ENCODE measurements at places on chromosomes 2 and 18.

DNA sequence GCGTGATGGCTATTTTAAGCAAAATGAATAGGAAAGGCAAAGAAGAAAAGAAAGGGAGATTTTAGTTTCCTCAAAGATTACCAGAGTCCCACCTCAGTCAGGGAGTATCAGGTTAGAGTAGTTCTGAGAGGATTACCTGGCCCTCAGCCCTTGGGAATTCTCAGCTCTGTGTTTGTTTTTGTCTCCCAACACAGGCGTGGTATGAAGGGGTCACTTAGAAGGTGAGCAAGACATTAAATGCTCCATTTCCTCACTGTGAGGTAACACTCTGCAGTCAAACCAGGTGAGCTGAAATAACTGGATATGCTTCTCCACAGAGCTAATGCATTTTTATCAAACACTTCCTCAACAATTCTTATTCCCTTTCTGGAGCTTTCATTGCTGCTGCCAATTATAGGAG is 232.2 kb downstream of the IKZF2 start:
- DNase-seq, result no peak

DNA sequence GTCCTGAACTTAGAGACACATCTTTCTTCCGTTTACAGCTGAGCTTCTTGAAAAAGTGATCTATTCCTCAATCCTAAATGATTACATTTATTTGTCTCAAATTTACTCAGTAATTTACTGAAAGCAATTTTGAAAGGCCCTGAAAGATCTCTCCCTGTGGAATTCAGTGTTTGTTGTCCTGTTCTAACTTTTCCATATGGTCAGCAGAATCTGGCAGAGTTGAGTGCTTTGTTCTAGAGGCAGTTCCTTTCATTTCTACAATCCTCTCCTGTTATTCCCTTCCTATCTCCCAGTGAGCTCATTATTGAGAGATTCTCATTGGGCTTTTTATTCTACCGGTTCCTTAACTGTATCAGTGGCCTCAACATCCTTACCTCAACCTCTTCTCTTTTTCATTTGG is 36.5 kb upstream of the REG3G start:
- DNase-seq, result no peak

DNA sequence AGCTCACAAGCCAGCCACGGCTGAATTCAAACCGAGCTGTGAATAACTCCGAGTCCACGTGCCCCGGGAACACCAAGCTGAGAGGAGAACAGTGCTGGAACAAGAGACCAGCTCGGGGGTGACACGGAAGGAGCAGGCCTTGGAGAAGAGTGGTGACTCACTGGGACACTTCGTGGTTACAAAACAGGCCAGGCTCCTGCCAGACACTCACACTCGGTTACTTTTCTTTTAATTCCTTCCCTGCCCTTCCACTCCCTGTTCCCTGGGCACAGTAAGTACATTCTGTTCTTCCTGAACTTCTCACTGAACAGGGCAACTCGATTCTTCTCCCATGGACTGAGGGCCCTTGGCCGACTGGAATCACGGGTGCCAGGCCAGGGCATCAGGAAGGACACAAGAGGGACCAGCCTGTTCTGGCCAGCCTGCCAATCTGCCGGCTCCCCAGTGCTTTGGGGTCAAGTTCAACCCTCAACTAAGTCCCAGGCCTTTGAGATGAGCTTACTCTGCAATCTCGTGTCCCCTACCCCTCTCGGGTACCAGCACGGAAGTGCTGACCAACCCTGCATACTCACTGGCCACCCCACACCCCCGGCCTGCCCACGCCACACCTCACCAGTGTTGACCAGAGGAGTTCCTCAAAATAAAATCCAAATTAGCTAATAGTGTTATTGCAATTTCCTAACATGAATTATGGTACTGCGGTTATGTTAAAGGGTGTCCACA is 87.5 kb downstream of the TFCP2L1 start:
- DNase-seq, result no peak

- no peak for DNase-seq
These were observed 273.7 kb upstream of the PIK3C3 start for GRCh38 chr18:41681138-41681880.

GRCh38 chr2:179711375-179711774 is 150.0 kb downstream of the ZNF385B start:
- no peak for DNase-seq

- DNase-seq, result no peak
These were observed 10.1 kb downstream of the SRSF7 start for GRCh38 chr2:38740851-38741731.

DNA sequence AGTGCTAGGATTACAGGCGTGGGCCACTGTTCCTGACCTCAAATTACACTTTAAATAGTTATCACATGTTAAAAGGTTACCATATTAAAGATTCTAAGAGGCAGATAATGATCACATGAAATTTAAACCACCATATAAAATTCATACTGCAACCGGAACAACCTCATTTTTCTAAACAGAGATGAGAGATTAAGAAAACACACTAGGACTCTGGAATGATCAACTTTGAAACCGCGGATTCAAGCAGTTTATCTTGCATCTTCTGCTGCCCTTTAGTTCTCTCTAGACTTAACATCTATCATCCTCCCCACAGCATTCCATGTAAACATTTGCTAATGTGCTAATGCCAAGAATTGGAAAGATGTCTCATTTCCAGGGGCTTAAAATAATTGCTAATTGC is 115.8 kb downstream of the PIGN start:
- DNase-seq, result no peak

- no peak for DNase-seq
These were observed 277.5 kb upstream of the KLHL29 start for GRCh38 chr2:23107327-23107941.

GRCh38 chr2:23925702-23926289 is 1.1 kb downstream of the ATAD2B start:
- DNase-seq, result peak; percentile 46

GRCh38 chr2:199943373-199943772 is 11.9 kb downstream of the TYW5 start:
- DNase-seq, result no peak

DNA sequence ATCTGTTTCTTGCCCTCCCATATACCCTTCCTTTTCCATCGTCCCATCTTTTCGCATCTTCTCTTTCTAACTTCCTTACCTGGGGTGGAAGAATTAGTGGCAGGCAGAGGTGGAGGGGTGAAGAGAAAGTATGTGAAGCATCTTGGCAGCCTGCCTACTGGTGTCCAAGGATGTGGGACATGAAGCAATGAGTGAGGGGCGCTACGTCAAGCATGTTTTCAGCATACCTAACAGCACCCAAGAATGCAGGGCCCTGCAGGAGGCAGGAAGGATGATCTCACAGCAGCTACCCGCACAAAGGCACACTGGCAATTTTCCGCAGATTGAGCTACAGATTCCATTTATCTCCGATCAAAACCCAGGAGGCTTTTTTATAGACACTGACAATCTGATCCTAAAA is 42.2 kb downstream of the METTL4 start:
- no peak for DNase-seq

- DNase-seq, result no peak
These were observed 17.0 kb downstream of the STK39 start for GRCh38 chr2:168230389-168230788.

- DNase-seq, result no peak
These were observed 300.7 kb downstream of the NOL4 start for GRCh38 chr18:33923980-33924379.

GRCh38 chr2:218002845-218003180 is at the start of gene TNS1:
TSS of gene TNS1 (minus strand) at chr2:218002995. CDS start at chr2:218002872, 123 bp downstream.
- no peak for DNase-seq

DNA sequence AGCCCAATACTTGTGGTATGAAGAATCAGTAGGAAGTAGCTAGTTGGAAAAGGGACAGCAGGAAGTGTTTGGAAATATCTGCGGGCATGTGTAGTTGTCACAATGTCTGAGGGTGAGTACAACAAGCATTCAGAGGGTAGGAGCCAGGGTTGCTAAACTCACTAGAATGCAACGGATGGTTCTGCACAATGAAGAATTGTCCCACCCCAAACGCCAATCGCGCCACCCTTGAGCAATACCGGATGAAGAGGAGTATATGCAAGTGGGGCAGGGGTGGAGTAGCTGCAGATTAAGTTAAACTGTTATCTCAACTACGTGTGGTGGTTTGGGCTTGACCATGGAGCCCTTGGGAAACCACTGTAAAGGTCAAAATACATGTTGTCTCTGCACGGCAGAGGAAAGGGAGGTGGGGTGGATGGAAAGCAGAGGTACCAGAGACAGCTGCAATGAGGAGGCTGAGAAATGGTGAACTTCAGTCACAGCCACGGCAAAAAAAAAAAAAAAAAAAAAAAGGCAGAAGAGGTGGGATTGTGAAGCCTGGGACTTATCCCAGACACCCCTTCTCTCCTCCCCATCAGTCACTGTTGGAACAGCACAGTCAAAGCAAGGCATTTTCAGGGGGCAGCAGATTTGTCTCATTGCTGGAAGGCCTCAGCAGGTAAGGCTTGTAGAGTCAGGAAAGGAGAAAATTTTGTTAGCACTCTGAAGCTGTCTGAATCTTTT is 5.2 kb downstream of the CCL20 start:
- no peak for DNase-seq

- DNase-seq, result no peak
These were observed 72.4 kb downstream of the PRKCE start for GRCh38 chr2:45723857-45724256.

- no peak for DNase-seq
These were observed 366.9 kb upstream of the GALNT5 start for GRCh38 chr2:156890529-156891148.

GRCh38 chr18:32346671-32347070 is 124.0 kb downstream of the GAREM1 start:
- DNase-seq, result no peak

- DNase-seq, result no peak
These were observed 27.9 kb downstream of the REV1 start for GRCh38 chr2:99461828-99462483.

GRCh38 chr18:6683112-6683876 is 46.2 kb upstream of the ARHGAP28 start:
- DNase-seq, result no peak

DNA sequence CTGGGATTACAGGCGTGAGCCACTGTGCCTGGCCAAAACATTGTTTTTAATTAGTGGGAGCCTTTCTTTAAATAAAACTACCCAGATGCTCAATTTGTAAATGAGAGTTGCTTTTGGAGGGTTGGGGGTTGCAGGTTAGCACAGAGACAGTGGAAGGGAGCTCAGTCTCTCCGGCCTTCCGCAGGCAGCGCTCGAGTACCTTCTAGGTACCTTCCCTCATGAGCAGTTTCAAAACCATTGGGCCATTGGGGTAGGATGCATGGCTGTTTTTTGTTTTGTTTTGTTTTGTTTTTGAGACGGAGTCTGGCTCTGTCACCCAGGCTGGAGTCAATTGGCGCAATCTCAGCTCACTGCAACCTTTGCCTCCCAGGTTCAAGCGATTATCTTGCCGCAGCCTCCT is 19.0 kb downstream of the SLC66A3 start:
- no peak for DNase-seq

GRCh38 chr2:107338059-107338458 is 452.1 kb upstream of the ST6GAL2 start:
- no peak for DNase-seq

DNA sequence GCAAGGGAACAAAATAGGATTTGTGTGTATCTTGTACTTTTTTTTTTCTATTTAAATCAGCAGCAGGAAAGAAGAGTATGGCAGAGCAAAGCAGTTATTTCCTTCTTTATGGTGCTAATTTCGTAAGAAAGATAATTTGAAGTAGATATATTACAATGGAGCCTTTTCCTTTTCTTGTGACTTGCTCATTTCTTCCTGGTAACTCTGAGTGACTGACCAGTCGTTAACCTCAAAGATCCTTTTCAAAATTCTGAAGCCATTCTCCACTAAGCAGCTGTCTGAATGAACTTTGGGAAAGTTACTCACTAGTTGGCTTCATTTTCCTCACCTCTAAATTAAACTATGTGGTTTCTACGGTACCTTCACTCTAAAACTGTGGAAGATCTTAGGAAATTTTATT is 24.6 kb downstream of the AFTPH start:
- no peak for DNase-seq

DNA sequence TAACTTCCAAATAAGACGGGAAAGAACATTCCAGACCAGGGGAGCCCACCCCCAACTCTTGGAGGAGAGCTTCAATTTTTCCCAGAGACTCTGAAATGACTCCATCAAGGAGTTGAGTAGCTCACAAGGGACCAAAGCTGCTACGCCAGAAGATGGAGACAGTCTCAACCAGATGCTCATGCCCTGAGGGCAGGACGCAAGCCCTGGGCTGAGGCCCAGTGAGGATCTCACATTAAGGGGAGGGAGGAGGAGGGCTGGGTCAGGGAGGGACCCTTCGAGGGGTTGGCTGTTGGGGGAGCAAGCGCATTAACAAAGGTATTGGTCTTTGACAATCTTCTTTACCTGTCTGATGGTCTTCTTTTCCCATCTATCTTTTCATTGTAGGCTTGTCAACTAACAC is 141.3 kb upstream of the SLC1A4 start:
- no peak for DNase-seq

GRCh38 chr2:11805920-11806319 is 59.5 kb downstream of the LPIN1 start:
- no peak for DNase-seq

GRCh38 chr2:221431477-221431876 is 140.6 kb downstream of the EPHA4 start:
- no peak for DNase-seq

DNA sequence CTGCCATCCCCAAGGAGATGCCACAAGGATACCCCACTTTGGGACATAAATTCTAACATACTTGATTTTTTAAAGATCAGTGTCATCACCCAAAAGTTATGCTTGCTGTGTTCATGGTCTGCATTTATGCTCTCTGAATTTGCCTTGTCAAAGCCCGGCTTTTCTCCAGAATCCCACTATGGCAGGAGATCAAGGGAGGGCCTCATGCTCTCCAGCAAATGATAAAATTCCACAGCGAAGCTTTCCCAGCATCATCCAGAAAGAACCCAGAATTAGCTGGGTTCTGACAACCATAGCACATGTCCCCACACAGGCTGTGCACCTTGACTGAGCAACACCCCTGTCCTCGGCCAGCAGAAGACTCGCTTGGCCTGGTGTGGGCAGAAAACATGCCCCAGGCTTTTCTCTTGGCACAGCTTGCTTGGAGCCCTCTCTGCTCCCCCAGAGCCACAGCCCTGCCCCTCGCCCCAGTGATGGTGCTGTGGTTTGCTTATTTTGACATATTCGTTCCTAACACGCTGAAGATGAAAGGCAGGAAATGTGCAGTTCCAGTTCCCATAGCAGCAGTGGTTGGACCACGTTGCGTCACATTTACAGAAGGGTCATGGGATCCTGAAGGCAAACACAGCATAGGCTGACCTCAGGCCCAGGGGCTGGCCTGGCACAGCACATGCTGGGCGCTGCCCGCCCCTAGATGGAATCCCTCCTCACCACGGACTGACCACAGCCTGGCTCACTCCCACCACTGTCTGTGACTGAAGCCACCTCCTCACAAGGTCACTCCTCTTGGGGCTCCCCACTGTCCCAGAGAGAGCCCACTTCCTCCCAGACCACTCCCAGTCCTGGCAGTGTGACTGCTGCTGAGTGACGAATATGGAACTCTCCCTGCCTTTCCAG is 14.1 kb upstream of the CHRNA1 start:
- DNase-seq, result peak; percentile 43

GRCh38 chr2:12624905-12625598 is 91.7 kb upstream of the TRIB2 start:
- DNase-seq, result no peak

- no peak for DNase-seq
These were observed 1027.7 kb downstream of the TMEM182 start for GRCh38 chr2:103789381-103790095.

Data from stimulated activated CD8-positive, alpha-beta memory T cell treated with anti-CD3 and anti-CD28 coated beads, Interleukin-7, amount 100 ng/mL, for 4 hours (primary cell).